ENCODE measurements at places on chromosomes 2 and 18.

- DNase-seq = no peak
These were observed 19.4 kb upstream of the KCNG2 start for GRCh38 chr18:79778291-79778791.

DNA sequence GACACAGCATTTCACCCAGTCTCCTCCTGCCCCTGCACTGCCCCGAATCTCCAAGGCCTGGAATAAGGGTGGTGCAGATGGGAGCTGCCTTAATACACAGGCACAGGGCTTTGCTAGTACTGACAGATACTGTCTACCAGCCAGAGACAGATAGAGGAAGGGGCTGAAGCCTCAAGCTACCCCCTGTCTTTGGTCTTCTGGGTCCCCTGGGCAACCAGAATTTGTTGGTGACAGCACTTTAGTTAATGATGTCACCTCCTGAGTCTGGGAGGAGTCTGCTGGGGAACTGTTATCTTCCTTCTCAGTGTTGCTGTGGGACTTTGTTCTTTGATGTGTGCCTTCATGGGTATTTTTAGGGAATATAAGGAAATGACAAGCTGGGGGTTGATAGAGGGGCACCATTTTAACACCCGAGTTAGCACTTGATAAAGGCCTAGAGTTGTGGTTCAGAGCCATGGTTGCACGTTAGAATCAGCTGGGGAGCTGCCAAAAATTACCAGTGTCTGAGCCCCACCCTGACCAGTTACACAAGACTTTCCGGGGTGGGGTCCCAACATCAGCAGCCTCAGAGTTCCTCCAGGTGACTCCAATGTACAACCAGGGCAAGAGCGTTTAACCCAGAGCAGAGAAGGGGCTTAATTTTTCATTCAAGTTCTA, 136.8 kb downstream of the SMAD7 start:
- peak; percentile 12 for DNase-seq

- DNase-seq = no peak
These were observed 1010.7 kb upstream of the ZEB2 start for GRCh38 chr2:145530653-145531052.

DNA sequence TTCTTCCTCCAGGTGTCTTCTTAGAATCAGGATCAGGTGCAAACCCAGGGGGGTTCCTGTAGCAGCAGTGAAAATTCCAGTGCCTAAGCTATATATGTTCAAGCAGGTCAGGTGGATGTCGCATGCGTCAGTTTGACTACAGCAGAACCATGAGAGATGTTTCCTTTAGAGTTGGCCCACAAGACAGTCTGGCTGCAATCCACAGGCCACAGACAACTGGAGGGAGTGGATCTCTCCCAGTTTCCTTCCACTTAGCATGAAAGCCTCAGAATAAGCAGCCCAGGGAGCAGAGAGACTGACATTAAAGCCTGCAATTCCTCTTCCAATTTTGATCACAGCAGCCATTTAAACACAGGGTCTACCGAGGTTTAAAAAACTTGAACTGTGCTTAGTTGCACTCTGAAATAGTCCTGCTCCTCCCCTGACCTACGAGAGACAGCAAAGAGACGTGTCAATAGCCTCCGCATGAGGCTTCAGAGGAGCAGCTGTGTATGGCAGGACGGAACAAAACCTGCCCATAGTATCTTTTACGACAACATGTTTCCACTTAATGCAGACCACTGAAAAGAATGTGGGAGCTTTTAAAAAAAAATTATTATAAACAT, 988 bp upstream of the KCNE4 start:
- DNase-seq = no peak

- DNase-seq = no peak
These were observed 81.3 kb upstream of the TMEM178A start for GRCh38 chr2:39584283-39584965.

GRCh38 chr18:79766308-79766707, 31.4 kb upstream of the KCNG2 start:
- DNase-seq = no peak

DNA sequence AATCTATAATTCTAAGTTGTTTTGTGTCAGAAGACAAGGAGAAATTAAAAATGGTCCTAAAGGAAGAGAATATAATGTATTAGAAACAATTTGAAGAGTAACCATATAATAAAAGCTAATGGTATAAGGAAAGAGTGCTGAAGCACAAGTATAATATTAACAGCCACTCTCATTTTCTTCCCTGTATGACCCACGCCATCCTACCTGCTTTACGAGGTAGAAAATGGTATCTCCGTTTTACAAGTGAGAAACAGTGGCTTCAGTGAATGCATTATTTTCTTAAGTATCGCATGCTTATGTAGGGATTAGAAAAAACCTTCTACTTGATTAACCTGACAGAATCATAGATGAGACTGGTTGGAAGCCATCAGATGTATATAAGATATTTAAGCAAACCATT, 266.2 kb downstream of the CCDC102B start:
- no peak for DNase-seq

DNA sequence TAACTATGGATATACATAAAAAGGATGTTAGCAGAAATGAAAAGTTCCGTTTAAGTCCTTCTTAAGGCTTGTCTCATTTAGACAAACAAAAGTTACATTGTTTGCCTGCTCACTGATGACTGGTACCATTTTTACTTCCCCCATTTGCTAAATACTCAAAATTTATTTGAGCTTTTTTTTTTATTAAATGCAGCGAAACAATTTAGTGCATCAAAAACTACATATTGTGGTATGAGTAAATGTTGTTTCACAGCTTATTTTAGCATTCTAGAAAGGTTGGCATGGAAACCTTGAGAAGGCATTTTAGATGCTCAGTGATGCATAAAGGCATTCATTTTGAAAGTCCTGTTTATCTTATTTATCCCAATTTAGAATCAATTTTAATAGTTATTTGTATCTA, 100.0 kb downstream of the MAP2 start:
- no peak for DNase-seq

DNA sequence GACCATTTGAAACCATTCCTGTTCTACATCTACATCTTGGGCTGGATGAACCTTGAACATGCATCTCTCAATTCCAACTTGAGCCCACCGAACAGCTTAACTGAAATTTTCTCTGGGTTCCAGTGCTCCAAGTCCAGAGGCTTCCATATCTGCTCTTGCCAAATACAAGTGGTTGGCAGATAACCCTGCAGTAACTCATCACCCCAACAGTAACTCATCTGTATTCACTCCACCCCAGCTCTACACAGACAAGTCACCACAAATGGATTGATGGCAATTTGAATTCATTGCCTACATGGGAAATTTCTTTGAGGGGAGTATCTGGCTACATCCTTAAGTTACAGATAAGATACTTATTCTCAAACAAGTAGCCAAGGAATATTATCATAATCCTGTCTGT, 502.4 kb upstream of the TNP1 start:
- DNase-seq = no peak

DNA sequence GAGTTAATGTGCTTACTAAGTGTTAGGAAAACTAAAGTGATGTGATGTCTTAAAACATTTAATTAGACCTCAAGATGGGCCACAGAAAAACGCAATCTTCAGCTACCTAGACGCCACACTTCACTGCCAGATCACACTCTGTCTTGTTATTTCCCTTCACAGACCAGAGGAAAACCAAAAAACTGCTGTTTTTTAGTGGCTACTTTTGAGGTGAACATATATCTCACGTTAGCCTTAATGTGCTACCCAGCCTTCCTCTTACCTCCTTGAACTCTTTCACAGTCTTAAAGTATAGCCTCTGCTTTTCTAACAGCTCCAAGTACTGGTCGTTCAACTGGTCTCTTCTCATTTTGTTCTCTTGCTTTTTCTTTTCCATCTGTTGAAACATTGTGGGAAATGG, 83.1 kb downstream of the CCDC93 start:
- no peak for DNase-seq

DNA sequence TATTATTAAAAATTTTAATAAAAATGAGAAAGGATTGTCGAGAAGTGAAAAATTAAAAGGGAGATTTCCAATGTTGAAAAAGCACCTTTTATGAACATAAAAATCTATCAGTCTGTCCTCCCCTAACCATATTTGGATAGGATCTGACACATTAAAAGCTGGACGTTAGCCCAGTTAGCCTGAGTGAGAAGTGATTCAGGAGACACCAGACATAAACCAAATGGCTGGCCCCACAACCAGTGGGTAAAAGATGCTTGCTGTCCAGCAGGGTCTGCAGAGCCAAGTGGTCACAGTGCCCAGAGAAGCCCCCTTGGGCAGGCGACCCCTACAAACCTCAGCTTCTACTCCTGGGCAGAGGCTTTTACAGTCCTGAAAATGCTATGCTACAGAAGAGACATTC, 253.8 kb upstream of the LYPD1 start:
- DNase-seq = no peak
